CD4-positive, alpha-beta T cell treated with Interleukin-6 for 4 hours (primary cell): ENCODE measurements at places on chromosomes 11 and 22.

DNA sequence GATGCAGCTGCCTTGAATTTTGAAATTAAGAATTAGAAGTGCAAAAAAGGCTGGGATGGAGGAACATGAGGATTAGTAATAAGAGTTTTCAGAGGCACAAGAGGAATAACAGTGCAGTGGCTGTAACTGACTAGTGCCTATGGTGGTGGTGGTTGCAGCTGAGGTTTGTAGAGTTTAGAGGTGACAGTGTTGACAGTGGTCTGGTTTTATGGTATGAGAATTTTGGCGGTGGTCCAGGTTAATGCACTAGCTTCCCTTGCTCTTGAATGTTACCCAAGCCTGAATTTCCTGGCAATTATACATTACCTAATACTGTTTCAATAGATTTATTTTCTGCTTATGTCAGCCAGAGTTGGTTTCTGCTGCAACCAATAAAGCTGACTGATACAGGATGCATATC, 112.8 kb upstream of the C11orf87 start:
- no peak for DNase-seq

DNA sequence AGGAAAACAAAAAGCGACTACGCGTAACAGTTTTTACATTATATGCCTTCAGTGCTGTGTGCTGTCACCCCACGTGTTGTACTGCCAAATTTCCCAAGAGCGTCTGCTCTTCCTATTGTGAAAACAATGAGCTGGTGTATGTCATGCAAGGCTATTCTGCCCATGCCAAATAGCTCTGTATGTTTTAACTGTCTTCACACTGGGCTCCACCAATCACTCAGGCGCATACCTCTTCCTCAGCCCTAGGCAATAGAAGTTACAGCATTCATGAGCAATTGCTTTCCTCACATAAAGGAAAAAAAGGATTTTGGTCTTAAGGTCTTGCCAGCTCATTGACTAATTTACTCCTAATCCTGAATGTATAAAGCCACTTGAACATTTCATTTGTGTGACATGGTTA, 606.8 kb downstream of the NTM start:
- no peak for DNase-seq

DNA sequence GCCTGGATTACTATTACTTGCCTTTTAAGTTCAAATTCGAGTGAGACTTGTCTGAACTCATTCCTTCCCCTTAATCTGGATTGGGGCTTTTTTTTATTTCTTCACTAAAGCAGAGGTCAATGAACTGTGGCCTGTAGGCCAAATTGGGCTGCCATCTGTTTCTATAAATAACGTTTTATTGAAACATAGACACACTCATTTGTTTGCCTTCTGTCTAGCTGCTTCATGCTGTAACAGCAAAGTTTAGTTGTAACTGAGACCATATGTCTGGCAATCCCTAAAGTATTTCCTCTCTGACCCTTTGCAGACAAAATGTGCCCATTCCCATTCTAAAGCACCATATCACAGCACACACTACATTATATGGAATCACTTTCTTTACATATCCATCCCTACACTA, 207.9 kb upstream of the ISX start:
- no peak for DNase-seq

DNA sequence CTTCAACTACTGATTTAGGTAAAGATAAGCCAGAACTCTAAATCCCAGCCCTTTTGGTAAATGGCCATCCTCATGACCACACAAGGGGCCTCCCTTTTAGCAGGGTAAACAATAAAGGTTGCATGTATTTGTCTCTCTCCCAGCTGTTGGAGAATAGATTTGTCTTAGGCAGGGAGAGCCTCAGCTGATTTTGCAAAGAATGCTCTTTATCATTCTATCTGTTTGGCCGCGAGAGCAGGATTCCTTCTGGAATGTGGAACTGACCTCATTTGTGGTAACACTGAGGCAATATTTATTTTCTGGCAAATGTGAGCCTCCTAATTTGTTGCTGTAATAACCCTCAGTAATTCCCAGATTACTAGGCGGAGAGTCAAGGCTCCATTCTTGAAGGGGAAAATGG, 15.3 kb downstream of the PTS start:
- no peak for DNase-seq

- no peak for DNase-seq
Observed at GRCh38 chr22:47334601-47335000, 572.2 kb downstream of the TBC1D22A start.

GRCh38 chr11:126344141-126345080, 11.1 kb upstream of the ST3GAL4 start:
- no peak for DNase-seq

DNA sequence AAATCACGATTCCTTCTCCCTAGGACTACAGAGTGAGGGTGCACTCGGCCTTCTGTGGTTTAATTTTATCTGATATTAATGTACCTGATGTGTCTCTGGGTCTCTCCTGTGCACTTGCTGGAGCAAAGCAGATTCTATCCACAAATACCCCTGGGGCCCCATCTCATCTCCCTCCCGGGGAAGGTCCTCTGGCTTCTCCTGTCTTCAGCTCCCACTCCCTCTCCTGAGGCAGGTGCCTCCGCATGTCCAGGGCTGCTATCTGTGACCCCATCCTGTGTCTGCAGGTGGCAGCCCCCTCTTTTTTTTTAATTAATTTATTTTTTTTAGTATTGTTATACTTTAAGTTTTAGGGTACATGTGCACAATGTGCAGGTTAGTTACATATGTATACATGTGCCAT, 558.7 kb downstream of the BRD1 start:
- DNase-seq: no peak

DNA sequence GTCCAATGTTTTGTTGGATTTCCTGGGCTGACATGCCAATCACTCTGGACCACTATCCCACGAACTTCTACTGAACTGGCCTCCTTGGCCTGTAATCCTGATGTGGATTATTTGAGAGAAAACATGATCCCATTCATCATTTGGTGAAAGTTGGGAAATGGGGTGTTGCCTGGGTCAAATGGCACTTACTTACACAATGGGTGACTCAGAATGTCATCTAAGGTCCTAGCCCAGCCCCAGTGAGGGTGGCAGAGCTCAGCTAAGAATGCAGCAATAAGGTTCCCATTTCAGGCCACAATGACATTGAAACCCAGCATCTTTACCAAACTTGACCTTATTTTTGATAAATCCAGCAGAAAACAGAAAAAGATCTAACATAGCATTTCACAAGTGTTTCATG, 8.0 kb upstream of the DSCAML1 start:
- DNase-seq: no peak

GRCh38 chr22:43852573-43853327, 9.6 kb downstream of the SULT4A1 start:
- DNase-seq: no peak

GRCh38 chr11:9947231-9947864, 283.5 kb downstream of the SWAP70 start:
- no peak for DNase-seq

- DNase-seq: no peak
Observed at GRCh38 chr11:134861490-134862104, 449.6 kb upstream of the B3GAT1 start.
